Stimulated activated CD8-positive, alpha-beta memory T cell treated with anti-CD3 and anti-CD28 coated beads, Interleukin-2, amount 100 ng/mL, for 48 hours (primary cell): ENCODE measurements at places on chromosomes 5 and 9.

- DNase-seq = peak; percentile 19
Observed at GRCh38 chr9:38417003-38417945, 7.0 kb downstream of the IGFBPL1 start.

- DNase-seq = no peak
Observed at GRCh38 chr9:106535439-106535838, 327.5 kb upstream of the ZNF462 start.

DNA sequence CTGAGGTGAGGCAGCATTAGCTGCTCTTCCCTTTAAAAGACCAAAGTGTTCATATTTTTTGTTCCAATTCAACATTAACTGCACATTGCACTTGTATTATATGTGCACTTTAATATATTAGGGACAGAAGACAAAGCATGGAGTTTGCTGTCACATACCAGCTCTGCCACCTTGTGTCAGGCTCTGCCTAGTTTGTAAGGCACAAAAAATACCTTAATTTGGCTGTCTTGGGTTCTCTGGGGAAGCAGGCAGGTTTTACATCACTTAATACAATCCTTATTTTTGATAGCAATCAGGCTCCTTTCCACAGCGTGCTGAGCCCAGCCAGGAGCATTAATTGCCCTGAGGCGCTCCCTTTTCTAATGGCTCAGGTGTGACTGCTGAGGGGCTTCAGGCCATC lies 131.8 kb downstream of the SCAMP1 start:
- DNase-seq = no peak

DNA sequence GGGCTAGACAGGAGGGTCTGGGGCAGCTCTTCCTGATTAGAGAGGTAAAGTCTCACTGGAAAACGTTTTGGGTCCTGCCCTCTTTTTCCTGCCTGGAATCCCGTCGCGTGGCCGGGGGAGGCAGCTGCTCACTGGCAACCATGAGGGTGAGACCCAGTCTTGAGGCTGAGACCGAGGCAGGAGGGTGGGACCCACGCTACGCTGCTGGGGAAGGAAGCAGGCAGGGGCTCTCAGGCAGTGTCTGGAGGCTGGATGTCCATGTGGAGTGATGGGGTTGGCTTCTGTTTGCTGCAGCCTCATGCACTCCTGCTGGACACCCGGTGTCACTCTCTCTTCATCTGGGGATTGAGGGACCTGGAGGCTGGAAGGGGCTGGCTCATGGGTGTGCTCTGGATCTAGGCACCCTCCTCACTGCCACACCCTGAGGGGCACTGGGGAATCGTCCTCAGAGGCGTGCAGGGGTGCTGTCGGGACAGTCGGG lies 11.3 kb upstream of the SLC2A6 start:
- DNase-seq = no peak

DNA sequence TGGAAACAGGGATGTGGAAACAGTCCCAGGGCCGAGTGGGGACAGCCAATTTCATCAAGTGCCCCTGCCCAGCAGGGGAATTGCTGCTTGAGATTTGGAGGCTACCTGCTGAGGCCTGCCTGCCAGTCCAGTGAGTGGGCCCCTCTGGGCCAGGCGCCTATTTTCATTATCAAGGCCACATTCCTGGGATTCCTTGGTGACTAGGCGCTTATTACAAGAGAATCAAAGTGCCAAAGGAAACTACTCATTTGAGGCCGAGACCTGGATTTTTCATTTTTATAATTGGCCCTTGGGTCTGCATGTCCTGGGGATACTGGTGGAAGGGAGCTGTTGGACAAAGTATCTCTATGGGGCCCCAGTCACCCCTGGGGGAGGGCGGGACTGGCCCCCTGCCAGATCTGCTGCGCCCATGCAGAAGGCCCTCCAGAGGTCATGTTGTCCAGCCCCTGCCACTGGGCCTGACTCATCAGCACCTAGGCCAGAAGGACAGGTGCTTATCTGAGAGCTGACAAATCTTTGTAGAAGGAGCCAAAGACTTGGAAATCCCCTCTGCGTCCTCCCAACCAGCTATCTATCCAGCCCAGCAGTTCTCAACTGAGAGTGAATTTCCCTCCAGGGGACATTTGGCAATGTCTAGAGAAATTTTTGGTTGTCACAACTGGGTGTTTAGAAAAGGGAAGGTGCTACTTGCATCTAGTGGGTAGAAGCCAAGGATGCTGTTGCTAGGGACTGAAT lies 45.6 kb downstream of the FOXI1 start:
- DNase-seq = no peak

GRCh38 chr5:96690861-96691260 lies 28.7 kb downstream of the CAST start:
- DNase-seq = no peak

DNA sequence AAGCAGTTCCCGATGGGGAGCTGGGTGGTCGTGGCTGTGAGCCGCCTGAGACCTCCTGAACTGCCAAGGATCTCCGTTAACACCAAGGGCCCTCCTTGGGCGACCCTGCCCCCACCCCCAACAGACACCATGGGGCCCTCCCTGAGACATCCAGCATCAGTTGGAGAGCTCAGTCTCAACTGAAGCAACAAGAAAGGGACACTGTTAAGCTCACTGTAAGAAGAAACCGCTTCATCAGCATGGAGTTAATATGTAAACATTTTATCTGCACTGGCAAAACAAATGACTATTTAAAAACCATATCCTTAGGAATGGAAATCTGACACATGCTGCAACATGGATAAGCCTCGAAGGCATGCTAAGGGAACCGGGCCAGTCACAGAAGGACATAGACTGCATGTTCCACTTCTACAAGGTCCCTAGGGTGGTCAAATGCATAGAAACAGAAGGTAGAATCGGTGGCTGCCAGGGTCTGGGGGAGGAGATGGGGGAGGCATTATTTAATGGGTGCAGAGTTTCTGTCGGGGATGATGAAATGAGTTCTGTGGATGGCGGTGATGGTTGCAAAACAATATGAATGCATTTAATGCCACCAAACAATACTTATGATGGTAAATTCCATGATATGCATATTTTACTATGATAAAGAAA lies 47.4 kb downstream of the ROR2 start:
- DNase-seq = no peak

GRCh38 chr5:107103522-107103921 lies 567.2 kb downstream of the EFNA5 start:
- no peak for DNase-seq

DNA sequence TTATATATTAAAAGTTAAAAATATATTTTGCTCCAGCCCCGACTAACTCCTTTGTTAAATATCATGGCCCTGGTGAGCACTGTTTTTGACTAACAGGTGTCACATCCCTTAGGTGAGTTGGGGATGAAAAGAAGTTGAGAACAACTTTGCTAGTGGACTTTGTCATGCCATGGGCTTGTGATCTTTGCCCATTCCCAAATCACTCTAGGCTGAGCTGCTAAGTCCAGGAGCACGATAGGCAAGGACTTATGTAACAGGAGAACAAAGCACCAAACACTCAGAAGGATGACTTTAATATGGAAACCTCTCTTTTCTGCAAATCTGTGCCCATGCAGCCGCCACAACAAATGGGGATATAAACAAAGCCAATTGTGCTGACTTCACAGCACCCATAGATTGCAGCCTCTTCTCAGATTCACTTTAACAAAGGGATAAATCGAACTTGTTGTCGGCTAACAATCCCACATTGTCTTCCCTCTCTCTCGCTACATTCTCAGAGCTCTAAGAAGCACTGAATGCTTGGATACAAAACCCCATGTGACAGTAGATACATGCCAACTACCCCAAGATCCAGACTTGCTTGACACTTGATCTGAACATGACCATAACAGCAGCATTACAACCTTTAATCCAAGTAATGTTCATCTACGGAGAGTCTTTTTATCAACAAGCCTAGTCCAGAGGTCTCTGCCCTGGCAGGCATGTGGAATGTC lies 86.8 kb upstream of the CD180 start:
- no peak for DNase-seq

- no peak for DNase-seq
Observed at GRCh38 chr5:111197523-111197922, 26.7 kb upstream of the CAMK4 start.

DNA sequence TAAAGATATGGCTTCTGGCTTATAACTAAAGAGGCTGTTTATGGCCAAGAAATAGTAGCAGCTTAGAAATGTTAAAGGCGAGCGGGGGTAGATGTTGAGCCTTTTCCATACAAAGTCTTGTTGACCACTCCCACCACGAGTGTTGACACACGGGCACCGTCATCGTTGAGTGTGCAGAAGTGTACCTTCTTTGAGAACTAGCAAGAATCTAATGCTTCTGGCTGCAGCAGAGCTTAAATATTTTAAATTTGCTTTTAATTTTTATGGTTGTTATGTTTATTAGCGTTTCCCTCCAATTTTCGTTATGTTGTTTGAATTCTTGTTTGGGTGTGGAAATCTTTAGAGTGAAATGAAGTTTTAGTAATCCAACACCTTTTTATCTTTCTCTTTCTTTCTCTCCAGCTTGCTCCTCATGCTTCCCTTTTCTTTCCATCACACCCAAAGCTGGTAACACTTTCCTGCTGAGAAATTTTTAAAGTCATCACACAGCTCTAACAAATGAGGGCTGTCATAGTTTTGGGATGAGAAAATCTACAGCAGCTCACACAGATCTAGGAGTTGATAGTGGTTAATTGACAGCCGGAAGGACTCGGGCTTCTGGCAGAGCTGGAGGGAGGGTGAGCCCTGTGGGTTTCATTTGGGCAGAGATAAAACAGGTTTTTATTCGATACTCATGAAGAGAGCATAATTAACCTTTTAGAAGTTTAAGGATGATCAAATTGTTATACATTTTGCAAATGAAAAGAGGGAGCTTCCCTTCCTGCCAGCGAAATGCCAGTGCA lies 120.1 kb upstream of the ZNF608 start:
- DNase-seq = no peak

DNA sequence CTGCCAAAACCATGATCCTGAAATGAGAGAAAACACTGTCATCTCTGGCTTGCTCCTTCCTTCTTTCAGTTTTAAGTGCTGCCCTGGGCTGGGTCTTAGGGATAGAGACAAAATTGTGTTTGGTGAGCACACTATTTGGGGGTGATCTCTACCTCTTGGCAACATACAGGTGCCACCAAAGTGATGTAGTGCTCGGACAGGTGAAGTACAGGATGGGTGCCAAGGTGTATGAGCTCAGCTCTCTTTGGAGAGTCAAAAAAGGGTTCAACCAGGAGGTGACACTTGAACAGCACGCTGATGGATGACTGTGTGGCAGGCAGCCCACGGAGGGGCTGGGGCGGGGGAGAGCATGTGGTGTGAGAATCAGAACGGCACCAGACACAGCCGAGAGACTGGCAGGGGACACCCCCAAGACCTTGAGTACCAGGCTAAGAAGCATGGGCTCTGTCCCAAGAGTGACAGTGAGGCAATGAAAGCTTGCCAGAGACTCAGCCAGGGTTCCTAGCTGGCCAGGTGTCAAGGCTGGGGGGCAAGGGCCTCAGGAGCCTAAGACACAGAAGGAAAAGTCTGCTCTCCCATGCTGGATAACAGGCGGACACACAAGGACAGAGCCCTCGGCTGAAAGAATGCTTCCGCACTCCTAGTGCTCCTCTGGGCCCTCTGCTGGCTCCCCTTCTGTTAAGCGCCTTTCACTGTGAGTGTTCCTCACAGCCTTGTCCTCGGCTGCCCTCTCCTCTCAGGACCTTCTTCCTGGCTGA lies 2.5 kb downstream of the NHP2 start:
- no peak for DNase-seq

DNA sequence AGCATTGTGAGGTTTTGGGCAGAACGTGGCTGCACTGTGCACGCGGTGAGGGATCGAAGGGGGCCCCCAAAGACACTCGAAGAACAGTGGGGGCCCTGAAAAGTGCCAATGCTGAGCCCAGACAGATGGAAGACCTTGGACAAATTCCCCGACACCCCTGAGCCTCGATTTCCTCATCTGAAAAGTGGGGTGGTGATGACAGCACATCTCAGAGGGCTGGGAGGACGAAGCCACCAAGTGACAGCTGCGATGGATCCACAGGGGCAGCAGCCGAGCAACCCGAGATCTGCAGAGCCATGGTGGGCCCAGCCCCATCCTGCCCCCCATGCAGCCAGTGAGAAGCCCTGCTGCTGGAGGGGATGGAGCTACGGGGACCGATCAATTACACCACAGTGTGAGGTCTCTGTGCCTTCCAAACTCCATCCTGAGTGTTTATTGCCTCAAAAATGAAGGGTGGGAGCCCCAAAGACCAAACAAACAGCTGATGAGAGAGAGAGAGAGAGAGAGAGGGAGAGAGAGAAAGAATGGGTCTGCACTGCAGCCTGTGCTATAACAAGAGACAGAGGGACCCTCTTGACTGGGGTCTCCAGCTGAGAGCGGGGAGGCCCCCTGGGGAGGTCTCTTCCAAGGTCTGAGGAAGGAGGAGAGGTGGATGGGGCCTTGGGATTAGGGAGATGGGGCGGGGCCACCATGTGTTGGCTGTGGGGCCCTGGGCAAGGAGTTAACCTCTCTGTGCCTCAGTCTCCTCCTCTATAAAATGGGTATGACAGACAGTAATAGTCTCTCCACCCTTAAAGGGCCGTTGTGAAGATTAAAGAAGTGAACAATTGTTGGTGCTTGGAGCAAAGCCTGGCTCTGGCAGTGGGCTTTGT lies 134.4 kb upstream of the IER5L start:
- DNase-seq = no peak

DNA sequence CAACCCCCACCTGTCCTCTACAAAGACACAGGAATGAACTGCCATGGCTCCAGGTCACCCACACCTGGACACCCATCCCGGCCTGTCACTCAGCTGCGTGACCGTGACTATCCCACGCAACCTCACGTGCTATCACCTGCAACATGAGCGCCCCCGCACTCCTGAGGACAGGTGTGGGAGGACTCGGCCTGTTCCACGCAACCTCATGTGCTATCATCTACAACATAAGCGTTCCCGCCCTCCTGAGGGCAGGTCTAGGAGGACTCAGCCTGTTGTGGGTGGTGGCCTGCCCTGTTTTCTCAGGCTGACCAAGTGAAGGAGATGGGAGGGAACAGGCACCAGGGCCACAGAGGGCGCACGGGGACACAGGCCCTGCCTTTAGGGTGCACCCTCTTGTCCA lies 4.1 kb downstream of the QSOX2 start:
- DNase-seq = no peak

DNA sequence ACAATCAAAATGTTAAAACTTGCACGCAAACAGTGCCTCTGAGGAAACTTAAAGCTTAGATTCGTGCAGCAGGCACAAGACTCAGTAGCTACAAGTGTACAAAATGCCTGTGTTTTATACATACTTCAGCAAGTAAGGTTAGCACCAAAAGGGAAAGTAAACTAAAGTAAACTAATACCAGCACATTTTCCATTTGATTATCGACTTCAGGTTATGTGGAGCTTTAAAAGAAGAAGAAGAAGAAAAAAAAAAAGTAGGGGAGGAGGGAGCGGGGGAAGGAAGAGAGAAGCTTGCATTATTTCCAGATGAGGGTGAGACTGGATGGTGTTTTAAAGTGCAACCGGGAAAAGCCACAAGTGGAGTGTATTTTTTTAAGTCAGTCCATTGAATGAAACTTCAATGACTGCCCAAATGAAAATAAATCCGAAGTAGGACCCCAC lies 596 bp upstream of the ADAMTS6 start:
- DNase-seq = no peak
